T-helper 17 cell (primary cell): ENCODE measurements at places on chromosomes 4 and X. TPM values are rescaled to one million over a fixed set of nuclear protein-coding genes. Genes with fewer than 3 reads are reported as not detected.

DNA sequence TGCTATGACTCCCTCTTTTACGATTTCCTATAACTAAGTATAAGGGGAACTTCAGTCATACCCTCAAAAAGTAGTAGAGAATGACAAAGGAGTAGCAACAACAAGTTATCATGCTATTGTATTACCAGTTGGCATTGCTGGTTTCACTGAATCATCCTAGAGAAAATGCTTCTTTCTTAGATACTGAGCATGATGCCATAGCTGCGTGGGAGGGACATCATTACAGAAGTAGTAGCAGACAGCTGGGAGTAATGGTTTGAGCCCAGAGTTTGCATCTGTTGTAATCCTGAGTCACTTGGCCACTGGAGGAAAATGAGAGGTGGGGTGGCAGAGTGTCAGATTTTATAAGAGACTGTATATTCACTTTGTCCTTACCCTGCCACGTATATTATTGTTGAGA is 38.6 kb downstream of the MTMR1 start:
- H3K36me3 ChIP-seq: peaks cover 2% of the 10 kb centered on the region
- H3K4me3 ChIP-seq: no peak overlapping the region
- H3K4me1 ChIP-seq: peaks cover 15% of the 10 kb centered on the region

DNA sequence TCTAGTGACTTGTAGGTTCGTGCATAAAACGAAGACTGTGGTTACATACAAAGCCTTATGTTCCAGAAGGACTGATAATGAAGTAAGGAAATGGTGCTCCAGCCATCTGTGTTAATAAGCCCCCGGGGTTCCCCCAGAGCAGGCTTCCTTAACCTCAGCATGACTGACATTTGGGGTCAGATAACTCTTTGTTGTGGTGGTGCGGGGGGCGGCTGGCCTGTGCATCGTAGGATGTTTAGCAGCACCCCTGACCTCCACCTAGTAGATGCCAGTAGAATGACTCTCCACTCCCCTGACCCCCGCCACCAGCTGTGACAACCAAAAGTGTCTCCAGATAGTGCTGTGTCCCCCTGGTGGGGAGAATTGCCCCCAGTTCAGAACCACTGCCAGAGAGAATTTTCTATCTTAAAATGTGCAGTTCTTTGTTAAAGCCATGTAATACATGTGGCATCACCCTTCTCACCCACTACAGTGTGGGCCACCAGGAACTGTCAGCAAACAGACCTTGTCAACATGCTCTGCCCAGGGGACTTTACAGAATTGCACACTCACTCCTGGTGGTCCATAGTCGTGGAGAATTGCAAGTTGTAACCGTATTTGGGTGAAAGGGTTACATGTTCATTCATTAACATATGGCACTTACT is 7.5 kb downstream of the SH3KBP1 start:
- H3K27me3 ChIP-seq: no peaks in the 10 kb centered on the region
- no peak for DNase-seq
- peaks cover 4% of the 10 kb centered on the region for H3K36me3 ChIP-seq
- peaks cover 26% of the 10 kb centered on the region for H3K4me1 ChIP-seq
- no peak overlapping the region for H3K4me3 ChIP-seq

DNA sequence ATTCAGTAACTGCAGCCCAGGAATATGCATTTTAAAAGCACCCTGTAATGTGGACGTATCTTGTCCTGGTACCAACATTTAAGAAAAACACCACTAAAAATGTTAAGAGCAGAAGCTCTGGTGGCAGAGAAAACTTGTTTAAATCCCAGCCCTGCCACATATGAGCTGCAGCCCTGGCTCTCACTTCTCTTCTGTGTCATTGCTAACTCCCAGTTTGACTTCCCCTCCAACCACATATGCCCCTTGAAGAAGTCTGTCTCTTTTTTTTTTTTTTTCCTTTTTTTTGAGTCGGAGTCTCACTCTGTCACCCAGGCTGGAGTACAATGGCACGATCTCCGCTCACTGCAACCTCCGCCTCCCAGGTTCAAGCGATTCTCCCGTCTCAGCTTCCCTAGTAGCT is 14.8 kb downstream of the LHFPL1 start:
- H3K27me3 ChIP-seq: no peaks in the 10 kb centered on the region
- no peak overlapping the region for H3K27ac ChIP-seq
- H3K4me3 ChIP-seq: no peak overlapping the region
- no peaks in the 10 kb centered on the region for H3K4me1 ChIP-seq

MAGEA9B gene
- not detected for total RNA-seq

DNA sequence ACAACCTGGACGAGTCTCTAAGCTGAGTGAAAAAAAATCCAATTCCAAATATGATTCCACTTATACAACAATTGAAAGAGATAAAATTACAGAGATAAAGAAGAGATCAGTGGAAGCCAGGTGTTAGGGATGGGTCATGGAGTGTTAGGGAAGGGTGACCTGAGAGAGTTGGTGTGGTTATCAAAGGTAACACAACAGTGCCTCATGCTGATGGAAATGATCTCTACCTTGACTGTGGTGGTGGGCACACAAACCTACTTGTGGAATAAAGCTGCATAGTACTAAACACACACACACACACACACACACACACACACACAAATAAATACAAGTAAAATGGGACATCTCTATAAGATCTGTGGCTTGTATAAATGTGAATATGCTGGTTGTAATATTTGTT is 26.0 kb downstream of the BEND2 start:
- H3K4me3 ChIP-seq: no peak overlapping the region
- H3K27me3 ChIP-seq: no peaks in the 10 kb centered on the region
- no peak overlapping the region for H3K27ac ChIP-seq
- no peaks in the 10 kb centered on the region for H3K36me3 ChIP-seq
- no peaks in the 10 kb centered on the region for H3K4me1 ChIP-seq

DNA sequence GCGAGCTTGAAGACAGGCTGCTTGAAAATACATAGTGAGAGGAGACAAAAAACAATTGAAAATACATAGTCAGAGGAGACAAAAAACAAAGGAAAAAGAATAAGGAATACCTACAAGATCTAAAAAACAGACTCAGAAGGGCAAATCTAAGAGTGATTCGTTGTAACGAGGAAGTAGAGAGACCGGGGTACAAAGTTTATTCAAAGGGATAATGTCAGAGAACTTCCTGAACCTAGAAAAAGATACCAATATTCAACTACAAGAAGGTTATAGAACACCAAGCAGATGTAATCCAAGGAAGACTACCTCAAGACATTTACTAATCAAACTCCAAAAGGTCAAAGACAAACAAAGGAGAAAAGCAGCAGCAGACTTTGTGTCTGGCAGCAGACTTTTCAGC is 165.6 kb downstream of the NEK1 start:
- H3K36me3 ChIP-seq: peaks cover 15% of the 10 kb centered on the region
- H3K27me3 ChIP-seq: no peaks in the 10 kb centered on the region
- H3K27ac ChIP-seq: no peak overlapping the region
- no peaks in the 10 kb centered on the region for H3K4me1 ChIP-seq

DNA sequence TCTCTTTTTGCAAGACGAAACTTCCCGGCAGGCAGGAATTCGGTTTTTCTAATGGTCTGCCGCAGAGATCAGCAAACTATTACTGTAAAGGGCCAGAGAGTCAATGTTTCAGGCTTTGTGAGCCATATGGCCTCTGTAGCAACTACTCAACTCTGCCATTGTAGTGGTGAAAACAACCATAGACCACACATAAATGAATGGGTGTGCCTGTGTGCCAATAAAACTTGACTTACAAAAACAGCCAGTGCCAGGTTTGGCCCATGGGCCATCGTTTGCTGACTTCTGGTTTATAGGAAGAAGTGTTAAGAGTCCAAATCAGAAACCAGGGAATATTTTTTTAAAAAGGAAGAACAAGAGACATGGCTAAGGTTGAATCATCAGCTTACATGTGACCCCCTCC is 163.0 kb downstream of the SH3KBP1 start:
- H3K27ac ChIP-seq: peak overlapping the region; percentile 73
- H3K27me3 ChIP-seq: no peaks in the 10 kb centered on the region
- peaks cover 21% of the 10 kb centered on the region for H3K4me1 ChIP-seq

DNA sequence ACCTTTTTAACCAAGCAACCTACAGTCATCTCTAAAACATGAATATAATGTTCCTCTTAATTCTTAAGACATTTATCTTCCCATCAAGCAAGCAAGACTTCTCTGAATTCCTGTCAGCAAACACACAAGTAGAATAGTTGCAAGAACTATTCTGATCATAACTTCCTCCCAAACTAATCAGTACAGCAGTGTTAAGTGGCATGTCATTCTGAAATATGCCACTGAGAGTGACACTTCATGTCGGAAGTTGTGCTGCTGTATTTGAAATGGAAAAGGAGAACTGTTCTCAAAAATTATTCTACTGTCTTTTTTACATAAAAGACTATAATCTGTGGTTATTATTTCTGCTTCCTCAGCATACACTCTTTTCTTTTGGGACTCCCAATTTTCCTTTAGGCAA is 546.6 kb downstream of the PCDH18 start:
- no peak overlapping the region for H3K27ac ChIP-seq
- no peaks in the 10 kb centered on the region for H3K4me1 ChIP-seq
- DNase-seq: no peak
- no peaks in the 10 kb centered on the region for H3K27me3 ChIP-seq

NSUN7 gene
- 1.2 TPM for total RNA-seq

FAM53A gene
- 2.4 TPM for total RNA-seq

- H3K27me3 ChIP-seq: no peaks in the 10 kb centered on the region
- H3K27ac ChIP-seq: peak overlapping the region; percentile 70
- no peaks in the 10 kb centered on the region for H3K36me3 ChIP-seq
- H3K4me3 ChIP-seq: no peak overlapping the region
- H3K4me1 ChIP-seq: peaks cover 28% of the 10 kb centered on the region
- no peak for DNase-seq
Measured at GRCh38 chrX:136761421-136761820, 19.3 kb downstream of the ARHGEF6 start.

GPR50 gene
- not detected for total RNA-seq
